ENCODE measurements at places on chromosomes 7 and 10.
A peak's percentile ranks its signal among the peaks of the same experiment; 100 is the strongest.

DNA sequence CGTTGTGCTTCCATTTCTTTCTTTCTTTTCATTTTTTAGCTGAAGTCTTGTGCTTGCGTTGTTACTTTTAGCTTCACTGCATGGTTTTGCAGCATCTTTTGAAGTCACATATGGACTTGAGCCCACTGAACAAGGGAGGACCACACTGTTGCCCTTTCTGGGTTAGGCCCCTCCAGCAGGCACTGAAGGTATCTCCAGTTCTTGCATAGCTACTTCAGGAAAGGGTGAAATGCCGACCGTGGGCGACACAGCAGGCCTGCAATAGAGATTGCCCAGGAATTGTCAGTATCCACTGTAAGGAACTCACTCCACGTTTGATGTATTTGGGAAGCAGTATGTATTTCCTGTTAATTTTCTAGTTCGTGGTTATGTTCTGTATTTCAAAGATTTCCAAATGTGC lies 85.1 kb downstream of the WDR37 start:
- DNase-seq = no peak

GRCh38 chr10:88115407-88115806 lies 252.0 kb downstream of the PTEN start:
- no peak for DNase-seq

GRCh38 chr10:121576139-121576538 lies 22.1 kb downstream of the FGFR2 start:
- DNase-seq = no peak

DNA sequence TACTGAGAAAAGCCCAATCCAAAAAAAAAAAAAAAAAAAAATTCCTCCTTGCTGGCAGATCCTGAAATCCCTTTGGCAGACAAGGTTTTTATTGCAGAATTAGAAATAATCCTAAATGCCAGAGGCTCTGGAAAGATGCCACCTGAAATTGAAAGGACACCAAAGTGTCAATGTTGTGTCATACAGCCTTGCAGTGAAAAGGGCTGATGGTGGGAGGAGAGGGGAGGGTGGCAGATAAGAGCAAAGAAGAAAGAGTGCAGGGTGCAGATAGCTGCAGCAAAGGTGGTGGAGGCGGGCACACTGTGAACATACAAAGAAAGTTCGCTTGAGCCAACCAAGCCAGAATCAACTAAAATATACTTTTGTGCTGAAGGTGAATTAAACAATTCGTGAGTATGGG lies 8.2 kb upstream of the OPTN start:
- no peak for DNase-seq

DNA sequence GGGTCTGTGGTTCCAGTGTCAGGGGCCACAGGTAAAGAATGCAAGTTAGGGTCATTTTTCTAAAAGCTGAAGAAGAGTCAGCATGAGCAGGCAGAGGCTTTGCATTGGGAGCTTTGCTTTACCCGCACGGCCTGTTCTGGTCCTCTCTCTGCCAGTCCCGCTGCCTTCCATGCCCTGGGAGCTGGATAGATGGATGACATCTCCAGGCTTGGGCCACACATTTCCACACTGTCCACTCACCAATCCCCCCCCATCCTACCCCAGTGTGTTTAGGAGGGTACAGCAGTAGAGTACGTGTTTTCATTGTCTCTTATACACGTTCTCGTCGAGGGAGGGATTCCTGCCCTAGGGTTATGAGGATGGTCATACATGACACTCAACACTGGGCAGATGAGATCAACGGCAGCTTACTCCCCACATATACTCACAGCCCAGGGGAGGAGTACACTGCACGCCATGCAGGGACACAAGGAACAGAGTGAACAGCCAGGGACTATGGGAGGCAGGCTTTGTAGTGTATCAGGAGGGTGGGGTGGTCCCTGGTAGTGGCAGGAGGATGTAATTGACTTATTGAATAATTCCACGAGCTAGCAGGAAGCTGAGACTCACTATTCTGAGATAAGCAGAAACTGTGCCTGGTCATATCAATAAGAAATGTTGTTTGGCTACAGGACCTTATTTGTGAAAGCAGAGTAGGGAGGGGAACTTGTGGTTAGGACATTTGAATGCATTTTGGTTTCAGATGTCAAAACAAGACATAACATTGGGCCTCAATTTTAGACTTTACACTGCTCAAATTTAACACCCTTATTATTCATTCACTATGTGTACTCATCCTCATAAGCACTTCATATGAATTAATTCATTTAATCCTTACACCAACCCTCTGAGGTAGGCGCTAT lies 36.6 kb downstream of the PLPP4 start:
- no peak for DNase-seq

DNA sequence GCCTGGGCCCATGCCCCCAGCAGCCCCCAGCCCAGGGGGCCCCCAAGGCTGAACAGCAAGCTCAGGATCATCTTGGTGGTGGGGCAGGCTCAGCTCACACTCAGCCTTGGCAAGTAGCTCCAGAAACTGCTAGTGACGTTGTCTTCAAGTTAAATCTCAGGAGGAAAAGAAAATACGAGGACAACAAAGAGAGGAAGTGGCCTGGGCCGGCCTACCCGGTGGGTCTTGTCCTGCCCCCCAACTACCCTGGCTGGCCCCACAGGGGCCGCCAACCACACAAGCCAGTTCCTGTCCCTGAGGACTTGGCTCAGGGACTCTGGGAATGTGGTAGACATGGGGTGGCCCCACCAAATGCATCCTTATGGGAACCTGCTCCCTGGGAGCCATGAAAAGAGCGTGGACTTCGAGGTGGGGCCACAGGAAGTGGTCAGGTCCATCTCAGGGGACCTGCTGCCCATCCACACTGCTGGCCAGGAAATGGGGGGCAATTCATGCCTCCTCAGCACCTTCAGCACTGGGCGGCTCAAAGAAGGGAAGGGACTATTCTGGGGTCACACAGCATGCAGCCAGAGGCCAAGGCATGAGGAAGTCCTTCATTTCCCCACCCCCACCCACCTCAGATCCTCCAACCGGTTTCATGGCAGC lies at the start of gene MMRN2:
Gene MMRN2 (minus strand): TSS at position 145 of the 645 bp plus-strand sequence. CDS start 74 bp downstream, at position 71.
- DNase-seq = no peak

GRCh38 chr10:75957314-75958120 lies 526.1 kb downstream of the LRMDA start:
- DNase-seq = no peak

DNA sequence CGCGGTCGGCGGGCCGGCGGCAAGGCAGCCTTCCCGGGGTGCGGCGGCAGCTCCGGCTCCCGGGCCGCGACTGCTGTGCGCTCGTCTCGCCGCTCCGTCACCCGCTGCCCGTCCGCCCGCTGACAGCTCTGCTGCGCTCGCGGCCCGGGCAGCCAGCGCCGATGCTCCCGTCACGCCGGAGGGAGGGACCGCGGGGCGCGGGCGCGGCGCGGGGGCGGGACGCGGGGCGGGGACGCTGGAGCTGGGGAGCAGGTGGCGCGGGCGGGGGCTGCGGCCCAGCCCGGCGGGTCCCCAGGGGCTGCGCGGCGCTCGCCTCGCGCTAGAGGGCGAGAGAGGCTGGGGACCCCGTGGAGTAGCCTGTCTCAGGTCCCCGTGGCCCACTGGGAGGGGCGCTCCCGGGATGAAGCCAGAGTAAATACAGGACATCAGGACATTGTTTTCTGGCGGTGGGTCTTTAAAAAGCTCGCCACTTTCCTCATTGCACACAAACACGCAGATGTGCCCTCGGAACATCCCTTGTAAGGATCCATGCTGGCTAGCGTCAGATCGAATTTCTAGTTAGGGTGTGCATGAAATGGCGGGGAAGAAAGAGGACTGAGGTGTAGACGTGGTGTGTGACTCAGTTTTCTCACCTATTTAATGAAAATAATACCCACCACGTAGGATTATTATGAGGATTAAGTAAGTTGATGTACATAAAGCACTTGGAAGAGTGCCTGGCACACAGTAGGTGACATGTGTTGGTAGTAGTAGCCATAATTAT lies at the start of gene ELAPOR2:
Gene ELAPOR2 (minus strand): TSS at position 130 of the 763 bp plus-strand sequence. CDS start 141 bp downstream, outside the sequence.
- DNase-seq = peak; percentile 92

GRCh38 chr7:17159500-17160037 lies 138.9 kb upstream of the AHR start:
- DNase-seq = no peak

DNA sequence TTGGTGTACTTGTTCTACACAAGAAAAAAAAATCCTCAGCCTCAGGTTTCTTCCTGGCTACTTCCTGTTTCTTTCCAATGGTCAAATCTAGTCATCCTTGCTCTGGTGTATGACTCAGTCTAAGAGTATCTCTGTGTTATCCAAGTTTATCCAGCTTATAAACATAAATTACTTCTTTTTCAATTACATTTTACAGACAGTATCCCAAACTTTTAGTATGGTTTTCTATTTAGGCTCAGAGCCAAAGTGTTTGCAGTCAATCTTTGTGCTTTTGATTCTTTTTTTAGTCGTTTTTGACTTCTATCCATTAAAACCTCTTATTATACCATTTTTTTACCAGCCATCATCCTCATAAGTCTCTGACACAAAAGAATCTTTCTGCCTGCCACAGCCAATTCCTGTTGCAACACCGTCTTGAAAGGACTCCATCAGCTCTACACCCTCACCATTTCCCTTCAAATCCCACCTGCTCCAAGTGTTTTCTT lies 294.6 kb downstream of the PTEN start:
- no peak for DNase-seq

DNA sequence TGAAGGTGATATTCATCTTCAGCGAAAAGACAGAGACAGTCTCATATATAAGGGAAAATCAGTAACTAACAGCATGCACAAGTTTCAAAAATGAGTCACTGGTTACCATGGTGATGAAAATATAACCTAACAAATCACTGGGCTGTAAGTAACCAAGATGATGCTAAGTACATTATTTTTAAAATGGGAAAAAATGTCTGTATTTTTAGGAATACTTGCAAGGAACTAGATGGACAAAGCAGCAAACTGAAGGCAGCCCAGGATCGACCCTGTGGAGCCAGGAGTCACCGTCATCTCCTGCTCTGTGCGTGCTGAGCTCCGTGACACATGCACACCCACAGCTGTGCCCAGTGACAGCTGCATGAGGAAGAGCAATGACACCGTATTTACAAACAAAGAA lies 137.3 kb downstream of the ELMO1 start:
- no peak for DNase-seq

GRCh38 chr7:159105832-159106811 lies 38.5 kb downstream of the VIPR2 start:
- peak; percentile 56 for DNase-seq

DNA sequence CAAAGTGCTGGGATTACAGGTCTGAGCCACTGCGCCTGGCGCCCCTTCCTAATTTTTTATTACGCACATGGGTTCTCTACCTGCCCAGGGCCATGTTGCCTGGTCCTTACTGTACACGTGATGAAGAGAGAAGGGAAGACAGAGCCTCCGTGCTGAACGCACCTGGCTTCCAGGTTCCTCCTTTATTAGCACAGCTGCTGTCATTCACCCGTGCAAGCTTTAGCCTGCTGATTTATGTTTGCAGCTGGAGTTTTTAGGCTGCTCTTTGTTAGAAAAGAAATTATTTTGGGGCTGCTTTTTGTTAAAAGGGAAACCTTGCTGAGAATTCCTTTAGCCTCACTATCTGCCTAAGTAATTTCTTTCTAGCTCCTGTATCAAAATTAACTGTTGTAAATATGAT lies 417.0 kb downstream of the CALN1 start:
- DNase-seq = no peak

GRCh38 chr7:7793921-7794320 lies 75.5 kb upstream of the RPA3 start:
- DNase-seq = no peak

GRCh38 chr7:28017372-28017771 lies 163.2 kb downstream of the JAZF1 start:
- no peak for DNase-seq

- DNase-seq = no peak
Measured at GRCh38 chr10:11672836-11673235, 61.4 kb upstream of the USP6NL start.

- DNase-seq = no peak
Measured at GRCh38 chr7:69049326-69049725, 548.9 kb upstream of the AUTS2 start.

- DNase-seq = no peak
Measured at GRCh38 chr7:24834128-24834798, 77.0 kb upstream of the GSDME start.

- DNase-seq = no peak
Measured at GRCh38 chr10:96670786-96671185, 49.5 kb downstream of the PIK3AP1 start.

DNA sequence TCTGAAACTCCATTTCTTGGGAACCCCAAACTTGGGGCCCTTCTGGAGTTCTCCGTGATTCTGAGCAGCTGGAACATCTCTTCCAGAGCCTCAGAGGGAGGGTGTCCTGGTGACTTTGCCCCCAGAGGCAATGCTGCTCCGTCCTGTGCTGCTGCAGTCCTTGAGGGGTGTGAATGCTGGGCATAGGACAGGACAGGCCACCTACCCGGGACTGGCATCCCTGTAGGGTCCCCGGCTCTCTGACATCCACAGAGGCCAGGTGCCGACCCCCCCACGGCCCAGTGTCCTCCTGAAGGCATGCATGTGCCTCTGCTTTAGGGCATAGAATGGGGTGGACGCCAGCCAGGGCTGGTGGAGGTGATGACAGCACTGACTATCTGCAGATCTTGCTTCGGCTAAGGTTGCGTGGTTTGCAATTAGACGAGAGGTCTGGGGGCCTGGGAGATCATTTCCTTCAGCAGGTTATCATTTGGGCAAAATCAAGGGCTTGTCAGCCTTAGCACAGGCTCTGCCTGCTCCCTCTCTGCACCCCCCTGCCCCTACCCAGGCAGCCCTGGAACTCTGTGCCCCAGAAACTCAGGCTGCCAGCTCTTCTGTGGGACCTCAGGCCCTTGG lies 136.9 kb upstream of the GPR26 start:
- no peak for DNase-seq

- no peak for DNase-seq
Measured at GRCh38 chr7:16543456-16543855, 16.8 kb downstream of the LRRC72 start.

DNA sequence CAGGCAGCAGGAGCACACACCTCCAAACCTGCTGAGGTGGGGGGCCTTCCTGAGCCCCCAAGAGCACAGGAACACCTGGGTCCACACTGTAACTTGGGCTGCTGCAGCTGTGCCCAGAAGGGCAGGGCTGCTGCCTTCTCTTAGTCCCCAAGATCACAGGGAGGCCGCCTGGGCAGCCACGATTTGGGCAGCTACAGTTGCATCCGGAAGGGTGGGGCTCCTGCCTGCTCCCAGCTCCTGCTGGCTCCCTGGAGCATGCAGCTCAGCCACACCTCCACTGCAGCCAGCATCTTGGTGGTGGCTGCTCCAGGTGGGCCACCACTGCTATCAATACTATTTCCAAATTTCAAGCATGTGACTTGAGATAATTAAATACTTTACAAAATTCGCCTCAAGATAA lies 38.5 kb upstream of the AGMO start:
- no peak for DNase-seq
